ENCODE measurements at places on chromosomes 12 and 14.

DNA sequence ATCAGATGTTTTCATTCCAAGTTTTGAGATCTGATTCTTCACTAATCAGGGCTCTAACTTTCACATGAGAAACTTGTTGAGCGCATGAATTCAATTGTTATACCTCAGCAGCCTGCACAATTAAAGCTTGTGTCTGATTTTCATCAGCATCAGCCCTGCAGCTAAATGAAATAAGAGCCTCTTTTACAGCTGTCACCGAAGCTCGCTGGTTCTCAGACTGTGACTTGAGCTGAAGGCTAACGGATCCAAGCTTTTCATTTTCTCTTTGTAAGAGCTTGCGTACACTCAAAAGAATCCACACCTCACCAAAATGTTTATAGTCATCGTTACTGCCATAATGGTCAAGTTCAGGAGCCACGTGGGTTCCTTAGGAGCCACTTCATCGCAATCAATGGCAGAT, 65.5 kb upstream of the BEGAIN start:
- no peak for DNase-seq

GRCh38 chr12:107242189-107242588, 148.8 kb upstream of the CRY1 start:
- no peak for DNase-seq

- DNase-seq, result no peak
Measured at GRCh38 chr14:49506650-49507049, 79.5 kb downstream of the RPS29 start.

DNA sequence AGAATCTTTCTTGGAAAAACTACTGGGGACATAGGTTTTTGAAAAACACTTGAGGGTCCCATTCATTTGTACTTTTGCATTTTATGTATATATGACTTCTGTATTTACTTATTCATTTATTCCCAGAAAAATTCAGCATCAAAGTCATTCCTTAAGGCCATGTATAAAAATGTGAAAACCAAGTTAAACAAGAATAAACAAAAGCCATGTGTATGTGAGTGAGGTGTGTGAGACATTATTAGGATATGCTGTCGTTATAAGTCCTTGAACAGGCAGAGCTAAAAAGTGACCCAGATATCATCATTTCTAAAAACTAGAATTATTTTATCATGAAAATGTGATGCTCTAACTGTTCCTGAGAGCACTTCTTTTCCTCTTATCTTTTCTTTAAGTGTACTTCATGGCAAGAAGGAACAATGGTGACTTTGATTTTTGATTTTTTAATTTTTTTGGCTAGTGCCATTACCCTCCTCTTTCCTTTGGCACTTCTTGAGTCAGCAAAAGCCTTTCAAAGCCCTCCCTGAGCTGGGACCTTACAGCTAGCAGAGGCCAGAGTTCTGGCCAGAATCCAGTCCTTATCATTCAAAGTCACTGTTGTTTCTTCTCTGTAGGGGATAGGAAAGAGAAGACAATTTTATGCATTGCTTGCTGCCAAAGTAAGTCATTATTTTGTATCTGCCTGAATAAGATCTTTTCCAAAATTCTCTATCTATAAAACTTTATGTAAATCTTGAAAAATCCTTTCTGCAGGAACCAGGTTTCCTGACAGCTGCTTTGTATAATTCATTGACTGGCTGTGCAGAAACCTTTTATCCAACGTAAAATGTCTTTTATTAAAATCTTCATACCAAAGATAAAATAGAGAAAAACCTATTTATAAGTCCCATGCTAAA, 419.7 kb upstream of the PRICKLE1 start:
- no peak for DNase-seq

- DNase-seq, result no peak
Measured at GRCh38 chr12:74889073-74889472, 320.6 kb downstream of the KCNC2 start.
